ENCODE measurements at places on chromosomes 6 and 20.

- DNase-seq = no peak
Measured at GRCh38 chr6:71887006-71887743, 825 bp downstream of the RIMS1 start.

DNA sequence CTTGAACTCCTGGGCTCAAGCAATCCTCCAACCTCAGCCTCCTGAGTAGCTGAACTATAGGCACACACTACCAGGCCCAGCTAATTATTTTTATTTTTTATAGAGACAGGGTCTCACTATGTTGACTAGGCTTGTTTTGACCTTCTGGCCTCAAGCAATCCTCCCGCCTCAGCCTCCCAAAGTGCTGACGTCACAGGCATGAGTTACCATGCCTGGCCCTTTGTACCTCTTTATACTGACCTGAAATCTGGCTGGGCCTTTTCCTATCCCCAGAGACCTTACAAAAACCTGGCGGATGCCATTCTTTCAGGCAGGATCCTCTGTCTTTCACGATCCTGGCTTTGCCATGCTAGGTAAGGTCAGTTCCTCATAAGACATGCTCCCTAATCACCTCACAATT lies 11.5 kb downstream of the WFDC3 start:
- DNase-seq = no peak

GRCh38 chr6:112383191-112383590 lies 36.1 kb downstream of the RFPL4B start:
- no peak for DNase-seq

DNA sequence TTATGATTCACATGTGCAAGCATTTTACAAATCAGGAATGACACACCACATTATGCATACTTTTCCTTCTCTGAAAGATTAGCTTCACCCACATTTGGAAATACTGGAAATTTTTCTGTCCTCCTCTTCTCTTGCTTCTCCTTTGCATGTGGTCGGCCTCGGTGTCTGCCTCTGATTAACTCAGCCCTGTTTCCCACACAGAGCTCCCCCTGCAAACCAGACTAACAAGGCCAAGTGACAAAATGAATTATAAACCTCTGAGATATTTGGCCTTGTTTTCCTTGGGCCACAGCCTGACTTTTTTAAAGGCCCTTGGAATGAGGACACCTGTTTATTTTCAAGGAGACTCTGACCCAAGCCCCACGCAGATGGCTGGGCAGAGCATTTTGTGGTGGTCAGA lies 9.0 kb upstream of the CCN6 start:
- DNase-seq = no peak

GRCh38 chr6:81979329-81979728 lies 226.8 kb upstream of the TENT5A start:
- DNase-seq = no peak

- DNase-seq = no peak
Measured at GRCh38 chr6:113635222-113635986, 221.7 kb upstream of the MARCKS start.

DNA sequence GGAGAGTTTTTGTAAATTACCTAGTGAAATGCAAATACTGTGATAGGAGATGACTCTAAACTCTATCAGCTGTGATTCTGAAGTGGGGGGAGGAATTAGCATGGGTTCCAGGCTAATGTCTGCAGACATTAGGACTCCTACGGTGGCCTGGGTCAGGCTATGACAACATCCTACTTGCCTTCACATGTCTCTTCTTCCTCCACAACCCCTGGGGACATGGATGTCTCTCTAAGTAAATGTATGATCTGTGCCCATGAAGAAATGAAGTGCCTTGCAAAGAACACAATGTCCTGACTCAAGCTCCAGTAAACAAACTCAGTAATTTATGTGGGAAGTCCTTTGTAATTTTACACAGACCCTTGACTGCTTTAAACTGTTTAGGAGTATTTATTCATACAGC lies 165.8 kb upstream of the EEF1E1 start:
- no peak for DNase-seq

GRCh38 chr20:63706852-63707557 lies 771 bp downstream of the ARFRP1 start:
- peak; percentile 67 for DNase-seq

GRCh38 chr6:373031-373430 lies 18.5 kb upstream of the IRF4 start:
- DNase-seq = no peak

DNA sequence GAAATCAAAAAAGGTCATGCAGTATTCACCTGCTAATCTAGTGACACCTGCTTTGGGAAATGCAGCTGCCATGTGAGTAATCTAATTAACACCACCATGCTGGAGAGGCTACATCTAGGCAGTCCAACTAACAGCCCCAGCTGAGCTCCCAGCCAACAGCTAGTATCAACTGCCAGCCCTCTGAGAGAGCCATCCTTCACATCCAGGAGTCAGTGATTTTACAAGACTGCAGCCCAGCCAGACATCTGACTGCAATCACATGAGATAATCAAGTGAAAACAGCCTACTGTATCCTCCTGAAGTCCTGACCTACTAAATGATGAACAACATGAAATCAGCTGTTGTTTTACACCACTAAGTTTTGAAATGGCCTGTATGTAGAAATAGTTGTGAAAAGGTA lies 298.4 kb downstream of the TRDN start:
- DNase-seq = no peak

DNA sequence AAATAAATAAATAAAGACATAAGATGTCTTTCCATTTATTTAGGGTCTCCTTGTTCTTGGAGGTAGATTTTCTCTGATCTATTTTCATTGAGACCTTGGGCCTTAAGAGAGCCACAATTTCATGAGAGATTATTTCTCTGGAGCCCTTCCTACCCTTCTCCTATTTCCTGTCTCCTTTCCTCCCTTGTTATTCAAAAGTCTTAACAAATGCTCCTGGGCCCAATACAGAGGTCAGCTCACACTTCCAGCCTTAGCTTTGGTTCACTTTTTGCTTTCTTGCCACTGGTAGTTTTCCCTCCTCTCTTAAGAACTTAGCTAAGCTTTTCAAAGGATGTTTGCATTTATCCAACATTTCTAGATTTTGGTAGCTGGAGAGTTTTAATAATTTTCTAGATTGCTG lies 44.0 kb downstream of the PTPRA start:
- no peak for DNase-seq

GRCh38 chr6:45815466-45816125 lies 200.1 kb downstream of the CLIC5 start:
- DNase-seq = no peak

DNA sequence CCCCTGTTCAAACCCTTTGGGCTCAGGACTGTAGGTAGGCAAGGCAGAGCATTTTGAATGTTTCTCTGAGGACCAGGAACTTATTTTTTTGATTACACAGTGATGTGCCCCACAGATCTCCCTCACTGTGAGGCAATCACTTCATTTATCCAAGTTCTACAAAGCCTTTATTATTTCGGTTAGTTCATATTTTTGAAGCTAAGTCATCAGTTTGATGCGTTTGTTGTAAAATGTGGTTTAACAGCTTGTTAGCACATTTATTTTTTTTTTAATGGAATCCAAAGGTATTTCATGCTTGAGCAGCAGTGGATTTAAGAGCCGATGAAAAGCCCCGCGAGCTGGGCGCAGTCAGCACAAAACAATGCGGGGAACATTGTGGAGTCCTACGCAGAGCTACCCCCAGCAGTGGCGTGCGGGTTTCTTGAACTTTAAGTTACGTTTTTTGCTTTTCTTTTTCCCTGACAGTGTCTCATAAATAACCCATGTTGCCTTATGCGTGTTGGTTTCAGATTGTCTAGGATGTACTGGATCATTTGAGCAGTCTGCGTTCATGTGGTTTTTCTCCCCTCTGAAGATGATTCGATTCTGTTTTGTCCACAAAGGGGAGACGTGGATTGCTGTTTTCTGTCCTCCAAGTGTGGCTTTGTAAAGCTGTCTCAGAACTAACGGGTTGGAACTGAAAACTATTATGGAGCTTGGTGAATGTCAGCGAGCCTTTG lies 233.6 kb upstream of the BMP2 start:
- no peak for DNase-seq

GRCh38 chr6:138593124-138593877 lies 94.0 kb upstream of the NHSL1 start:
- DNase-seq = peak; percentile 40

GRCh38 chr6:169838346-169839028 lies 87.1 kb downstream of the ERMARD start:
- DNase-seq = no peak

GRCh38 chr6:31847276-31847978 lies 15.2 kb downstream of the NEU1 start:
- no peak for DNase-seq

DNA sequence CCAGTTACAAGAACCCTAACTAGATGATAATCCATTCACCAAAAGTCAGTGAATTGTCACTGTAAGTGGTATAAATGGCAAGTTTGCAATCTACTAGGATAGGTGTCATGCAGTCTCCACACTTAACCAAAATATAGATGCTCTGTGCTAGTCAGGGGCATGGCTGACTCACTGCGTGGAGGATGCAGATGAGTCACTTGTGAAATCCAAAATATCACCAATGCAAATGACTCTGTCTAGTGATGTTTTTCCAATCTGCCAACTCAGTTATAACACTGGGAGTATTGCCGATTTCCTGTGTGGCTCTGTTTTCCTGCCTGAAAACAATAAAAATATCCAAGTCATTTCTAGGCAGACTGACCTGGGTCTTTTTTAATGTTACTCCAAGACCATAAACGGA lies 47.8 kb upstream of the NRSN1 start:
- DNase-seq = no peak

DNA sequence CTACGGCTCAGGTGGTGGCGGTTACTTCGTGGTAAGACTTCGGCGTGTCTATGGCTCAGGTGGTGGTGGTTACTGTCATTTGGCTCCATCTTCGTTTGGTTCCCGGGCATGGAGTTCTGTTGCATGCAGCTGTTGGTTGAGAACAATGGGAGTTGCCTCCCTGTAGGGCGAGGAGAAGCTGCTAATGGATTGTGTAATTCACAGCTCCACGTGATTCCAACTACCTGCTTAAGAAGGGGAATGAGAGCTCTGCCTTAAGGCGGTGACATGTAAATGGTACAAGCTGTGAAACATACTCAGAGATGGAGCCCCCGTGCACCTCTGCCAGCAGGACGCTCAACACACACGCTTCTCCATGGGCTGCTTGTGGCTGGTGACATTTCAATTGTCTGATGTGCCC lies 12.4 kb upstream of the DACT2 start:
- no peak for DNase-seq

- no peak for DNase-seq
Measured at GRCh38 chr6:21340573-21340972, 253.0 kb upstream of the SOX4 start.

- DNase-seq = no peak
Measured at GRCh38 chr6:112004201-112005012, 49.5 kb upstream of the CCN6 start.

DNA sequence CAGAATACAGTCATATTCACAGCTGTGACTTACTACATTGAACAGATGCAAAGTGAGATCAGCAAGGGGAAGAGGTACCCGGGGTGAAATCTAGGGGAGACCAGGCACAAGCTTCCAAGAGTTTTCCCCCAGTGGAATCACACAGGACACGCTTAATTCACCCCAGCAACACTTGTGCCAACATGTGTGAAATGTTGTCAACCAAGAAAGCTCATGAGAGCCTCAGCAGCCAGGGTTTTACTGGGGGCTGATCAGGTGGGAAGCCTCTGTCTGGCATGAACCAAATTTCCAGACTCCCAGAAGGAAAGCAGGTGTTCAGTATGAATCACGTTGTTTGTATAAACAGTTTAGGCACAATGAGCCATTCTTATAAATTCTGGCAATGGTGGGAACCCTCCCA lies 6.9 kb upstream of the RTF2 start:
- no peak for DNase-seq

- no peak for DNase-seq
Measured at GRCh38 chr6:45816674-45817297, 198.9 kb downstream of the CLIC5 start.

- no peak for DNase-seq
Measured at GRCh38 chr20:17852323-17852722, 116.3 kb downstream of the SNX5 start.

- no peak for DNase-seq
Measured at GRCh38 chr6:89270951-89271721, 44.0 kb downstream of the GABRR2 start.

GRCh38 chr6:56220078-56220477 lies 27.3 kb downstream of the COL21A1 start:
- no peak for DNase-seq

DNA sequence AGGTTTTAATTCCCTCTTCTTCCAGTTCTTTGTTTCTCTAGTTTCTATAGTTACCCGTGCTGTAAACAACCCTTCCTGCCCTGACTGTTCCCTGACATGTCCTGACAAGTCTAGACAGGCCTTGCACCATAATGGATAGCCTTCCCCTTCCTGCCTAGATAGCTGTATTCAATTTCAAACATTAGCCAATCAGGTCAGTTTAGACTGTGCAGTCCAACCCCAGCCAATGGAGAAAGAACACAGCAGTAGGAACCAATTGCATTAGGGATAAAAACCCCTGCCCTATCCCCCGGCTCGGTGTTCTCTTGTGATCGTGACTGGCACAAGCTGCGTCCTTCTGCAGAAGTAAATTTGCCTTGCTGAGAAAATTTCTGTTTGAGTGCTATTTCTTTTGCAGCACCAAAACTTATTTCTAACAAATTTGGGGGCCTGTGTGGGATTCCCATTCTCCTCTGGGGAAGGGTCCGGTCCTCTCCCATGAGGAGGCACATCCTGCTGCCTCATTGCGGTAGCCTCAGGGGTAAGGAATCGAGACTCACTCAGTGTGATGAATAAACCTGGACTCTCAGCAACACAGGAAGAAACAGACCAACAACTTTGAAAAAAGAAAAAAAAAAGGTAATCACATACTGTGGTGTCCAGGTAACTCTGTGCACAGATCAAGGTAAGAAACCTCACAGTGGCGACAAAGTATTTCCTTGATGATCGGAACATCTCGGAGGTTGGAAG lies 248.7 kb upstream of the ECI2 start:
- DNase-seq = no peak

DNA sequence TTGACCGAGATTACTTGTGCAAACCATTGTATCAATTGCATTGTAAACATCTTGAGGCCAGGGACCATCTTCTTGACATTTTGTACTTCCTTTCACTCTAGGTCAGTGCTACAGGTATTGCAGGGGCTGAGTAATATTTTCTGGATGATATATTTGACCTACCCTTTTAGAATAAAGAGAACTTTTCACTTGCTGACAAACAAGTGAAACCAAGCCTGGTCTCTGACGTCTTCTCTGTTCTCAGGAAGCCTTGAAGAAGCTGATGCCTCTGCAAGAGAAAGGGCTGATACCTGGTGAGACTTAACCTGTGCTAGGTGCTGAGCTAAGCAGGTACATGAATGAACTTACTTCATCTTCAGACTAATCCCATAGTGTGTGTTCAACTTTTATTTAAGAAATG lies 60.5 kb upstream of the GGTLC1 start:
- no peak for DNase-seq

DNA sequence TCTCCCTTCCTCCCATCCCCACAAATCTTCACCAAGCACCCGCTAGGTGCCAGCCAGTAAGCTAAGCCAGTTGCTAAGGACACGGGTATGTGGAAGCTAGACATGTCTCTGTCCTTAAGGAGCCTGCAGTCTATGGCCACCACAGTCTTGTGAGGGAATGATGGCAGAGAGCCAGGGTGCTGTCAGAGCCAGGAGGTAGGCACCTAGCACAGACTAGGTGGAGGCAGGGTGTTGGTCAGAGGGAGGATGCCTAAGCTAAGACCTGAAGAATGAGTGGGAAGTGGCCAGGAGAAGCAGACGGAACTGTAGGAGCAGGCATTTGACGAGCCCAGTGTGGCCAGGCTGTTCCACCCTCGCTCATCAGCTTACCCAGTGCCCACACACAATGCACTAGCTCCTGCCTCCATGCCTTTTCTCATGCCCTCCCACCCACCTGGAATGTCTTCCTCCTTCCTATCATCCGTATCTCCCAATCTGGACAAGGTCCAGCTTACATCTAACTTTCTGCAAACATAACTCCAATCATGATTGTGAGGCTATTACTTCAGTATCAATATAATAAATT lies 125.6 kb downstream of the FOXC1 start:
- DNase-seq = no peak

All from activated naive CD4-positive, alpha-beta T cell treated with Interleukin-2 at 50 U/mL for 16 hours (primary cell).